Stimulated activated CD8-positive, alpha-beta memory T cell treated with anti-CD3 and anti-CD28 coated beads, Interleukin-15, amount 100 ng/mL, for 4 hours (primary cell): ENCODE measurements at places on chromosomes 1 and 21.
A peak's percentile ranks its signal among the peaks of the same experiment; 100 is the strongest.

- DNase-seq, result no peak
These were observed 59.5 kb upstream of the ENAH start for GRCh38 chr1:225712391-225712790.

DNA sequence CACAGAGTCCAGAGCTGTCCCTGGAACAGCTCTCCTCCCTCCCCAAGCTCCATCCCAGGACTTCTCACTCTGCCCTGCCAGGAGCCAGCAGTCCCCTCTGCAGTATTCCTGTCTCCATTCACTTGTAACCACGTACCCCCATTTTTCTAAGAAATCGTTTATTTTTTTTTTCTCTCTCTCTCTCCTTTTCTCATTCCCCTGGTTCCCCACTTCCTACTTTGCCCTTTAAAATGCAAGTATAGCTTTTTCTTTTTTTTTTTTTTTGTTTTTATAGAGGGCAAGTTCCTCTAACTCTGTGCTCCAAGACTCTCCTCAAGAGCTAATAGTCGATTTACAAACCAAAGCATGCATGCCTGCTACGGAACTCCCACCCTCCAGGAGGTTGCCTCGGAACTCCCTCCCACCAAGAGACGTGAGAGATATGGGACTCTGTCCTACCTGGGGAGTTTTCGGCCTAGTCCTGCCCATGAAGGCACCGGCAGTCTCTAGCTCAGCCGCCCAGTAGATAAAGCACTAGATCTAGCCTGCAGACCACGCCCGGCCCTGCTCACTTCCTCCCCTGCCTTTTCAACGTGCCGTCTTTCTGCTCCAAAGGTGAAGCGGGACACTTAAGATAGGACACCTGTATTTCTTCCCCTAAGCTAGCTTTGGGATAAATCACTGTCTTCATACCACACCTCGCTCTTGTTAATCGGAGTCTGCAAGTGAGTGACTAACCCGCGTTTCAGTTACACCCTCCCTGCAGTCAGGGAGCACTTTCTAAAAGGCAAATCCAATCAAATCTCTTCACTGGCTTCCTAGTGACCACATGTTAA is 27.7 kb downstream of the TNFRSF9 start:
- DNase-seq, result no peak

DNA sequence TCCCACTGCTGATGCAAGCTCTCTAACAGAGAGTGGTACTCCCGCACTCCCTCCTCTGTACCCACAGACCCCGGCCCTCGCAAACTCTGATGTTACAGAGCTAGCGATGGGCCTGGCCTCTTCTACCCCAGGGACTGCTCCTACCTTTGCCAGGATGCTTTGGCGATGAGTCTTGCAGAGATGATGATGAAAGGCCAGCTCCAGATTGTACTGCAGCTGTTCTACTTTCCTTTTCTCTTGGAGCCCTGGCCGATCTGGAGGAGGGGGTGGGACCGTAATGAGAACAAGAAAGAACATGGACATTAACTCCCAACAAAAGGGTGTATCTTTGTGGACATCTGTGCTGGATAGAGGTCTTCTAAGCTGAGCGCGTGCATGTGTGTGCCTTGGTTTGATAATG is 6.0 kb upstream of the LINGO4 start:
- no peak for DNase-seq

- DNase-seq, result no peak
These were observed 6.9 kb downstream of the WNT9A start for GRCh38 chr1:227940791-227941241.

DNA sequence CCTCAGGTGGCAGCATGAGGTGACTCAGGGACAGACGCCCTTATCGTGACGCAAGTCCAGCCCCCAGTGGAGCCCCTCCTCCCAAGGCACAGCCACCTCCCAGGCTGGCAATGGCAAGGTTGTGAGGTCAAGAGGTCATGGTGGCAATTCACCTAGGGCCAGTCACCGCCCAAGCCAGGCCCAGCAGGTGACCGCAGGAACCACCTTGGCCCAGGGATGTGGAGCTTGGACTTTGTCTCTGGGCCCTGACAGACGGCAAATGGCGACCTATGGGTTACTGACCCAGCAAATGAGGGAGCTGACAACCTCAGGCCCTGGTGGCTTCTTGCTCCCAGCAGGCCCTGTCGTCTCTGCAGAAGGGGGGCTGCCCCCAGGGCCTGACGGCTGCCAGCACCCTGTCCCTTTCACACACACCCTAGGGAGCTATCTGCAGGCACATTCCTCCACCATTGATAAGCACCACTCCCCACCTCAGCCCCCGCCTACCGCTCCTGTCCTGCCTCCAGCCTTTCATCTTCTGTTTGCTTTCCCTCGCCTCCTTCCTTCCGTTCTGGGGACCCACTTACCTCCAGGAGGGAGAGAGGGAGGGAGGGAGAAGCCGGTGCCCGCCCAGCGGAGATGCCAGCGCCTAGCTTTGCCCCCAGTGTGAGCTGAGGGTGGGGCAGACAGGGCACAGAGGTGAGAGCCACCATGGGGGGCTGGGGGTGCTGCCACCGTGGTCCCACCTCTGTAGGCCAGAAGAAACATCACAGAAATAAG is 12.1 kb downstream of the EPHA2 start:
- DNase-seq, result no peak

- DNase-seq, result no peak
These were observed 29.7 kb downstream of the MDM4 start for GRCh38 chr1:204545881-204546280.

- DNase-seq, result no peak
These were observed 119.7 kb downstream of the ZNF281 start for GRCh38 chr1:200290010-200290685.

DNA sequence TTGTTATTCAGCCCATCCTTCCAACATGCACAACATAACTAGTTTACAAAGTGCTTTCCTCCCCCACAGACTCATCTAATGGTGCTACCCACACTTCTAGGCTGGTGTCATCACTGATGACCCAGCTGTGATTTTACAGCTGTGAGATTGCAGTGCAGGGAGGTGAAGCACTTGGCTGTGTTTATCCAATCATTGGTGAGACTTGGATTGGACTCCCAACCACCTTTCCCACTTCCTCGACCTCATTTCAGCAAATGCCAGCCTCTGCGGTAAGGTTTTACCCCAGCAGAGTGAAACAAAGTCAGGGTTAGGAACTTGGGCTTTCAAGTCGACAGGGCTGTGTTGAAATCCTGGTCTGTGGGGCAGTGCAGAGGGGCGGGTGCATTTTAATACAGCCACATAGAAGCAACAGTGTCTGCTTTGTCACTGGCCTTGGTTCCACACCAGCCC is 22.1 kb downstream of the ECHDC2 start:
- no peak for DNase-seq

DNA sequence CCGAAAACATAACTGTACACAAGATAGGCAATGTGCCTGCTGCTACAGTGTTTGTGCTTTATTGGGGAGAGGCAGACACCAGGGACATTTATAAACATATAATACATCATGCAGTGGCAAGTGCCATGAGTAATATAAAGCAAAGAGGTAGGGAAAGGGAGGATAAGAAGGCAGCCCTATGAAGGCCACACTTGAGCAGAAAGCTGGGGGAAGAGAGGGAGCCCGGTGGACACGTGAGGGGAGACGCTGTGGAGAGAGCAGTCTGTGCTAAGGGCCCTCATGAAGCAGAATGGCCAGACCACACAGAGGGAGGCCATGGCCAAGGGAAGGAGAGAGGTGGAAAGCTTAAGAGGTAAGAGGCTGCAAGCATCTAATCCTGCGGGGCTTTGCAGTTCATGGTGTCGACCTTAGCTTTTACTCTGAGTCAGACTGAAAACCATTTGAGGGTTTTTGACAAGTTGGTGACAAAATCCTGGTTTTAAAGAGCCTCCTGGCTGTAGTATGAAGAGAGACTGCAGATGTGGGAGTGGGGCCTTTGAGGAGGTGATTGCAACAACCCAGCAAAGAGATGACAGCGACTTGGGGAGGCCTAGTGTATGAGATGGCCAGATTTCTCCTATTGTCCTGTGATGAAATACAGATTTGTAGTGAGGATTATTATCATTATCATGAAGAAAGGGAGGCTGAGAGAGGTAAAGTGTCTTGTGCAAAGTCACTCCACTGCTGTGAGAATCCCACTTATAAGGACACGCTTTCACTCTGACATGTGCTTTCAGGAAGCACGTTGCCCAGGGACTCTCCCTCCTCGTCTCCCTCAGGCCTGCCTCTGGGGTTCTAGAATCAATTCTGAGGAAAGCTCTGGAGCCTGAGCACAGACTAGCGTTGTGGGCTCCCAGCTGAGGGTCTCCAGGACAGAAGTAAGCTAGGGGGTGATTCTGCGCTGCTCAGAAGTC is 192.9 kb downstream of the RHOU start:
- DNase-seq, result no peak

GRCh38 chr1:210707300-210708240 is 378.9 kb downstream of the HHAT start:
- DNase-seq, result no peak

DNA sequence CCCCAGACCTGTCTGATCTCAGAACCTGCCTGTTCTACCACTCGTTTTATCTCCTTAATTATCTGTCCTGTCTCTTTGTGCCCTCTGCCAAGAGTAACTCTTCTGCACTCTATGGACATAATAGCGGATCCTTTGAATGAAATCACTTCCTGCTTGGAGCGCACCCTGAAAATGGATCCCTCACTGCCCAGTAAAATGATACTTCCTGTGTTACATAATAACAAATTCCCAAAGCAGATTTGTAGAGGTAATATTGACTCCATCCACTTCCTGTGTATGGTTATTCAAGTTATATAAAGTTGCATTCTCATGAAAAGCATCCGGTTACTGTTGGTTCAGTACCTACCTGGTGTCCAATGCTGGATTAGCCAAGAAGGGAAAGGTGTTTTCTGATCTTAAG is 246.0 kb downstream of the TRABD2B start:
- no peak for DNase-seq

- DNase-seq, result no peak
These were observed 128.0 kb upstream of the IRF2BP2 start for GRCh38 chr1:234737967-234738314.

GRCh38 chr1:36771240-36771639 is 263.1 kb downstream of the GRIK3 start:
- no peak for DNase-seq

DNA sequence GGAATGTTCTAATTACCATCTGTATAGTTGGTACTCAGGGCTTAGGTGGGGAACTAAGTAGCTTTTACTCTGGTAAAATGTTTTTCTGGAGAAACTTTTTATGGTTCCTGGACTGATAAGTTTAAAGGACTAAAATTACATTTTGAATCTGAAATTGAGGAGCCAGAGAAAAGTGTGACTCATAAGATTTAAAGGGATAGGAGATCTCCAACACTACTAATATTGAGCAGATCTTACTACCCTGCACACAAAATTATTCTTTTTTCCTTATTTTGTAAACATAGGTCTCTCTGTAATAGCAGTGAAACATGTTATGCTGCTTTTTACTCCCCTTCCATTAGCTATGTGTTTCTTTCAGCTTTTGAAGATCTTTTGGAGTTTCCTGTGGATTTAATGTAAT is 32.5 kb downstream of the MTF2 start:
- DNase-seq, result no peak

DNA sequence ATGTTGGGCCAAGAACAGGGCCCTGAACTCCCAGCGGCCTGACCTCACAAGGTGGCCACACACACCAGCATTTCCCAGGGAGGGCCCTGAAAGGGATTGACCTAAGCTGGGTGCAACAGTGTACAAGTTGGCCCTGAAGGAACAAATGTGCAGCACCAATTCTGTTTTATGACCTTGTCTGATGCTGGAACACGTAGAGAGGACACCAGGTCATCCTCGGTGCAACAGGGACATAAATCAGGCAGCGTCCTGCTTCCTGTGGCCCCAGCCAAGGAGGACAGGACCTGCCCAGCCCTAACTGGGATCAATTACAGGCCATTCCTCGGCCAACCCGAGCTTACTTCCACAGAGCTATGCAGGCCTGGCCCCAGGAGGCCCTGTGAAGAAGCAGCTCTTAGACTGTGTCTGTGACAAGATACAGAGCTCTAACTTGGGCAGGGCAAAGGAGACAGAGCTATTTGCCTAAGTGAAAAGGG is 12.8 kb upstream of the PHC2 start:
- no peak for DNase-seq

DNA sequence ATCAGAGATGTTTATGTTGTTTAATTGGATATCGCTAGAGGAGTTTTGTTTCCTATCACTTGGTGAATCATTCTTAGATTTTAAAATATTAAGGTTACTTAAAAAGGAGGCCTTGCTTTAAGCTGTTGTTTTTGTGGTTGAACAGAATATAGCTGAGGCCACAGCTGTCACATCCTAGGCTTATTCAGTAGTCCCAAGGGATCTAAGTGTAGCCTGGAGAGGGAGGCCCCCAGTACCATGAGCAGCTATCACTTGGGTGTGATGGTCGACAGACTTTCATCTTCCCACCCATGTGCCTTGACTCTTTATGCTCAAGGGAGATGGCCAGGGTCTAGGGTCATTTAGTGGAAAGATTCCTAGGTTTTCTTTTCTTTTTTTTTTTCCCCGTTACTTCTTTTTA is 278.7 kb downstream of the HHAT start:
- DNase-seq, result no peak

GRCh38 chr21:41187537-41188025 is 19.6 kb downstream of the BACE2 start:
- DNase-seq, result no peak

GRCh38 chr21:18663663-18664062 is 260.1 kb upstream of the TMPRSS15 start:
- DNase-seq, result no peak

DNA sequence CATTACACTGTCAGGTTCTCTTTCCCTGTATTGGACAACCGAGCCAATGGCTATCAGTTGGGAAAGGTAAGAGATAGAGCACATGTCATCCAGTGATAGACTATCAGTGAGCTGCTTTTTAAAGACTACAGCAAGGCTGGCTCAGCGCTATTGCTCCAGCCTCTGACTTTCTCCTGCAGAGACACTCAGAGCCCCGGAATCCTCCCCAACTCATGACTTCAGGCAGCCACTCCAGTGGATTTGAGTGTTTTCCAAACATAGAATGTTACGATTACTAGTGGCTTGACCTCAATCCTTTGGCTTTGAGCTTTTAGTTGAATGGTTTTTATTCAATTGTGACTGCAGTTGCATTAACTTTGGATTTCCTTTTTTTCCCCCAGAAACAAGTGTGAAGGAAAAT is 331.9 kb downstream of the DISC1 start:
- no peak for DNase-seq

GRCh38 chr1:110312188-110313121 is 26.7 kb upstream of the RBM15 start:
- DNase-seq, result peak; percentile 37
